Stimulated activated CD8-positive, alpha-beta memory T cell treated with anti-CD3 and anti-CD28 coated beads, Interleukin-15, amount 100 ng/mL, for 48 hours (primary cell): ENCODE measurements at places on chromosomes 7 and 10.

GRCh38 chr10:17219024-17219423, 9.0 kb upstream of the VIM start:
- no peak for DNase-seq

GRCh38 chr7:69211739-69212138, 386.5 kb upstream of the AUTS2 start:
- DNase-seq, result no peak

- DNase-seq, result no peak
Measured at GRCh38 chr7:21690705-21691104, 147.9 kb downstream of the DNAH11 start.

DNA sequence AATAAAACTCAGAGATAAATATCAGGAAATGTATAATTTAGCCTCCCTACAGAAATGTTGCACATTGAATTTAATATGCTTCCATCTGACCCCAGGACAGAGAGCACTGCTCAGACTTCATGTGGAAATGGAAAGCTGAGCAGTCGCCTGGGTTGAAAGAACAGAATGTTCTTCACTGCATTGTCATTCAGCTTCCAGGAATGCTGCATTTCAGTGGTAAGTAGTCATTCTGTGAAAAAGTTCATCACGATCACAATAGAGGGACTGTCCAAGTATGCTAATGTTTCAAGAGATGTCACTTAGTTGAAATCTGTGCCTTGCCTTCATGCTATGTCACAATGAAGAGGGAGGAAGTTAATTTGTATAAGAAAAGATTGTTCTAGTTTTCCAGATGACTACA, 147.3 kb downstream of the NRCAM start:
- no peak for DNase-seq

- DNase-seq, result no peak
Measured at GRCh38 chr7:114048386-114049235, 129.8 kb upstream of the PPP1R3A start.

DNA sequence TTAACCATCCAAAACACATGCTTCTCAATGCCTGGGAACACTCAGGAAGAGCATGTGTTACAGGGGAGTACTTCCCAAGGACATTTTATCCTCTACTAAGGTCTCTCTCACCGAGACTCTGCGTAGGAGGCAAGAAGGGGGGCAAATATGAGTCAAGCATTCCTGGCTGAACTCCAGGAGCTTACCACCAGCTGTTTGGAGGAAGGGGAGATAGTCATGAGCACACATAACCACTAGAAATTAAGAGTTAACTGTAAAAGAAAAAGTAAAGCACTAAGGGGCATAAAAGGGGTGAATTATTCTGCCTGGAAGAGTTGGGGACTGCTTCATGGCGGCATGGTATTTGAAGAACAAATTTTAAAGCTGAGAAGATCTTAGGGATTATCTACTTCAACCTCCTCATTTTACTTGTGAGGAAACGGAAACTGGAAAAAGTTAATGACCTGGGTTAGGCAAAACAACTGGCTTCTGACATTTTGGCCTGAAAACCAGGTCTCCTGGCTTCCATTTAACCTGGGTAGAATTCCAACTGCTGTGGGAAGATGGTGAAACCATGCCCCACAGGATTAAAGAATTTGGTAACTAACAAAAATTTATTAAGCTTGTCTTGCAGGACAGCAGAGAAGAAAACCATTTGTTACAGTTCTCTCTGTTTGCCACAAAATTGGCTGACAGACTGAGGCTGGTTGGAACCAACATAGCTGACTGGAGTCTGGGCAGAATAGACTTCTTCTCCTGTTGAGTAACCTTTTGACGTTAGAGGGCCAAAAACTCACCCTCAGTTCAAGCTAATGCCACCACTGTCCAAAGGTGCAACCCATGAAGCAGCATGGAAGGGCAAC, 85.5 kb downstream of the SLC25A13 start:
- DNase-seq, result no peak

DNA sequence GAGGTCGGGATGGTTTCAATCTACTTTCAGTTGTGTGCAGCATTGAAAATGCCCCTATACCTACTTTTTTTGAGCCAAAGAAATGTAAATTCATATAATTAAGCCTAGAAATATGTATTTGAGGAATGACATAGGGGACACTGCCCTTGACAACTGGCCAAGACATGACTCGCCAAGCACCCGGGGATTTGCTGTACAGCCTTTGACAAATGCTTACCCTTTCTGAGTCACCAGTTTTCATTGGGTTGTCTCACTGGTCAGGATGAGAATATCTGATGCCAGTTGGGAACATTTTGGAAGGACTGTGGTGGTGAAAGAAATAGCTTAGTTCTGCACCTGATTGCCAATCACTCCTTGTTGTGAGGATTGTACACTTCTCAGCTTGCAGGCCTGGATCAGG, 166.8 kb upstream of the HABP2 start:
- DNase-seq, result no peak

DNA sequence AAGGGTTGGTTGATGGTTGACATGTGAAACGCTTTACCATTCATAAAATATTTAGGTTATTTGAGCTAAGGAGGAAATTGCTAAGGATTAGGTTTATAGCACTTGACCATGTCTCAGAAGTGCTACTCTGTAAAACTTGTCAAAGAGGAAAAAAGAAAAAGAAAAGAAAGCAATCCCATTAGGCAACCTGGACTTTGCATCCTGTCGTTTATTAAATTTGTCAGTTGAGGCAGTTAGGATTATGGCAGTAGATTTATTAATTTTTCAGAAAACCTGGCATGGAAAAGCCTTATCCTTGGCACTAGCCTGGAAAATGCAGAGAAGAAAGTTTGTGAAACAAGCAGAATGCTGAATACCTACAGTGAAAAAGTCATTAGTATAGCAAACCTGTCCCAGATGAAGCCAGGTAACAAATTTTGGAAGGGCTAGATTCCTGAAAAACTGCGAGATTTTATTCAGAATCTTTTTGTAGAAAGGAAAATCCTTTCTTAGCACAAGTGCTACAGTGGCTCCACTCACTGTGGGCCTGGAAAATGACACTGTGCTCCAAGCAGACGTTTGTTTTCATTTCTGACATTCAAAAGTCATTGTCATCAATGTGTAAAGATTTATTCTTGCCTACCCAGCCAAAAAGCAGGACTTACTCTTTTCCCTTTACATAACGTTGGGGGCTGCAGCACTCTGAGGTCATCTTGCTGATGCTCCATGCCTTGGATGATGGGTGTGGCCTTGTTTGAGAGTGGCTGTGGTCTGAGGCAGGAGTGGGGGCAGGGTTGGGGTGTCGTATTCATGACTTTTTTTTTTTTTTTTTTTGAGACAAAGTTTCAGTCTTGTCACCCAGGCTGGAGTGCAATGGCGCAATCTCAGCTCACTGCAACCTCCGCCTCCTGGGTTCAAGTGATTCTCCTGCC, 664.9 kb downstream of the SUGCT start:
- no peak for DNase-seq

- DNase-seq, result no peak
Measured at GRCh38 chr10:6037422-6037821, 24.7 kb downstream of the IL2RA start.
